Activated T-helper 2 cell treated with anti-CD3 and anti-CD28 coated beads, Interferon-gamma antibody, Interleukin-2, Interleukin-4, amounts not matched to agents 10 μg/mL and 5 μg/mL and 100 μg/mL, durations not matched to agents 14 hours and 24 hours and 36 hours (primary cell): ENCODE measurements at places on chromosomes 6 and 20. TPM values are rescaled to one million over a fixed set of nuclear protein-coding genes. Genes with fewer than 3 reads are reported as not detected.

DNA sequence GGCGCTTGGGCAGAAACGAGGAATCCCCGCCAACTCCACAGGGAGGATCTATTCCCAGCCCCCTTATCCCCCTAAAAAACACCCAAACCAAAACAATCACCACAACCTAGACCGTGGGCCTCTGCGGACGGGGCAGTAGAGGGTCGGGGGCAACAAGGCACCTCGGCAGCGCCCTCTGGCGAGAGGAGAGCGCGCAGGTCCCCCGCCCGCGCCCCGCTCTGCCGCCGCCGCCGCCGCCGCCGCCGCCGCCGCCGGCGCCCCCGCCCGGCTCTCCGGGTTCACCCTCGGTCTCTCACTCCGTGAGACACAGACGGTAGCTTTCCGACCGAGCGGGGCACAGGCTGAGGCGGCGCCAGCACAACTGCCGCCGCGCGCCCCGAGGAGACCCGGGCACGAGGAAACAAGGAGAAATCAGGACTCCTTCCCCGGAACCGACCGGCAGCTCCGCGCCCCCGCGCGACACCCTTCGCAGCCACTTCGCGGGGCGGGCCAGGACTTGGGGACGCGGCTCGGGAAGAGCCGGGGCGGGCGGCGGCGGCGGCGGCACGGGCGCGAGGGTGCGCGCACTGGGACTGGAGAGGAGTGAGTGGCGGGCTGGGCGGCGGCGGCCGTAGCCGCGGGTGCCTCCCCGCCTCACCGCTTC, at the start of gene SLC35F1:
TSS of gene SLC35F1 (plus strand) at position 307 of the 643 bp plus-strand sequence.
- H3K4me3 ChIP-seq, result peak within 1 kb of the TSS; percentile 58
- no peak within 1 kb of the TSS for H3K27ac ChIP-seq
- peaks cover 58% of the 10 kb centered on the region for H3K27me3 ChIP-seq
- no peaks in the 10 kb centered on the region for H3K36me3 ChIP-seq
- H3K4me1 ChIP-seq, result peaks cover 9% of the 10 kb centered on the region

GRCh38 chr20:2004171-2004570, 10.3 kb upstream of the PDYN start:
- no peak overlapping the region for H3K4me3 ChIP-seq
- no peaks in the 10 kb centered on the region for H3K27me3 ChIP-seq

DNA sequence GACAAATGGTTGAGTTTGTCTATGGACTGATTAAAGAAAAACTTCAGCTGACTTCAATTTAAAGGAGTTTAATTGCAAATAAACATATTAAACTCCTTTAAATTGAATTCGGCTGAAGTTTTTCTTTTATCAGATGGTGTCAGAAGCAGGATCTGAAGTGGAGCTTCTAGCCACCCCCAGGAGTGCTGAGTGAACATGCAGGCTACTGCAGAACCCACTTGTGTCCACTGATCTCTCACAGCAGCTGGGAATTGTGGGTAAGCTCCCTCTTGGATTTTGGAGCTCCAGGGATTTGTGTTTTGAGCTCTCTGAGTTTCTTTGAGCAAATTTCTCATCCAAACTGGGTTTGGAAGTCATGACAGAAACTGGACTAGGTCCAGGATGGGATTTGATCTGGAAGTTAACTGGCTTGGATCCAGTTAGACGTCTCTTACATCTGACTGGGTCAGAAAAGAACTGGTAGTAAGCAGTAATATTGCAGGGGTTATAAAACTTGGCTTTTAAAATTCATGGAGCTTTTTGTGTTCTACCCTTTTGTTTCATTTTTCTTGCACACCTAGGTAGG, 95.8 kb upstream of the UST start:
- H3K27me3 ChIP-seq, result peaks cover 1% of the 10 kb centered on the region
- no peaks in the 10 kb centered on the region for H3K4me1 ChIP-seq
- no peak for DNase-seq
- H3K4me3 ChIP-seq, result no peak overlapping the region
- H3K36me3 ChIP-seq, result no peaks in the 10 kb centered on the region

Gene NR2E1
- total RNA-seq, result not detected in 2 replicates

DNA sequence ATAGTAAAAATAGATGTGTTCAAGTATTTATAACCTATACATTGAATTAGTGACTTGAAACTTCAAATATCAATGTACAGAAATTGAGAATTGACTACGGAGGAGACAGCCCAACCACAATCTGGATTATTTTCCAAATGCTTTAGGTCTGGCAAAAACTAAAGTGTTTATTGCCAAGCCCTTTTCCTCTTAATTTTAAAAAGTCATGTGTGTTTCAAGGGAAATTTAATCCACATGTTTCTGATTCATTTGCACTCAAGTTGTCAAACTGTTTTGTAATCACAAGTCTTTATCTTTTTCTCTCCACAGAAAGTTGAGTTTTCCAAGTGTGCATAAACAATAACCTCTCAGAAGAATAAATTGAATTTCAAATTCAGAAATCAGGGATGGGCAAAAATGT, 350.8 kb upstream of the RSPO3 start:
- no peaks in the 10 kb centered on the region for H3K4me1 ChIP-seq
- H3K4me3 ChIP-seq, result no peak overlapping the region
- no peaks in the 10 kb centered on the region for H3K36me3 ChIP-seq
- H3K27ac ChIP-seq, result no peak overlapping the region
- H3K27me3 ChIP-seq, result no peaks in the 10 kb centered on the region
- DNase-seq, result no peak

- no peak overlapping the region for H3K4me3 ChIP-seq
- peaks cover 5% of the 10 kb centered on the region for H3K4me1 ChIP-seq
- DNase-seq, result no peak
- no peaks in the 10 kb centered on the region for H3K36me3 ChIP-seq
- H3K27me3 ChIP-seq, result peaks cover 31% of the 10 kb centered on the region
- no peak overlapping the region for H3K27ac ChIP-seq
These were observed 5.9 kb upstream of the MRS2 start for GRCh38 chr6:24396824-24397223.

Gene HLA-DOA
- 0.28 and 0.37 TPM in 2 replicates for total RNA-seq

DNA sequence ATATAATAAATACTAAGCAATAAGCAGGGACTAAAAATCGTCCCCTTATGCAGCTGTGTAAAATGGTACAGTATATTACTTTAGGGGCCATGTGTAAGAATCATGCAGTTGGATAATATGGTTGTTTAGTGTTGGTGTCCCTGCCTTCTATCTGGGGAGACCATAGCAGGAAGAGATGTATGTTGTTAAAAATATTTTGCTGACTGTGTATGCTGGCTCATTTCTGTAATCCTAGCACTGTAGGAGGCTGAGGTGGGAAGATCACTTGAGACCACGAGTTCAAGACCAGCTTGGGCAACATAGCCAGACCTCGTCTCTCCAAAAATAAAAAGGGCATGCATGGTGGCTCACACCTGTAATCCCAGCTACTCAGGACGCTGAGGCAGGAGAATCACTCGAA, 5.6 kb downstream of the PANK2 start:
- H3K4me3 ChIP-seq, result peak overlapping the region; percentile 17
- DNase-seq, result no peak
- no peaks in the 10 kb centered on the region for H3K27me3 ChIP-seq
- H3K4me1 ChIP-seq, result peaks cover 48% of the 10 kb centered on the region

DNA sequence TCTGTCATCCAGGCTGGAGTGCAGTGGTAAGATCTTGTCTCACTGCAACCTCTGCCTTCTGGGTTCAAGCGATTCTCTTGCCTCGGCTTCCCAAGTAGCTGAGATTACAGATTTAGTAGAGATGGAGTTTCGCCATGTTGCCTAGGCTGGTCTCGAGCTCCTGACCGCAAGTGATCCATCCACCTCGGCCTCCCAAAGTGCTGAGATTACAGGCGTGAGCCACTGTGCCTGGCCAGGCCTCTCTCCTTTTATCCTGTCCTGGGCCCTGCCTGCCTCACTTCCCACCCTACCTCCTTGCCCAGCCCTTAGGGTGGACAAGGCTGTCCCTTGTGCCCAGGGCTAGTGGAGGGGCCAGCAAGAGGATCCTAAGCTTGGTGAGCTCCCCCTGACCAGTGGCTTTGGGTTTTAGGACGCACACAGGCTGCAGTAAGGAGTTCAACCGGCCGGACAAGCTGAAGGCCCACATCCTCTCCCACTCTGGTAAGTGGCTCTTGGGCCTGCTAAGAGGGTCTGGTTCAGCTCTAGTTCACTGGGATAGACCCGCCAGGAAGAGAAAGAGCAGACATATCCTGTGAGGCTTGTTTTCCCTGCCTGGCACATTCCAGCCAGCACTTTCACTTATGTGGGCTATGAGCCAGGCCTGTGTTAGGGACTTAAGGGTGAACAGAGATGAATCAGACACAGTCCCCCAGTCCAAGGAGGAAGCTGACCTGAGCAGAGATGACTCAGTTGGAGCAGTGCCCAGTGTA, 21.9 kb upstream of the CHMP4B start:
- H3K4me3 ChIP-seq, result no peak overlapping the region
- no peaks in the 10 kb centered on the region for H3K36me3 ChIP-seq
- no peak overlapping the region for H3K27ac ChIP-seq
- DNase-seq, result no peak

Gene CLPSL1
- not detected in 2 replicates for total RNA-seq

Gene CPNE5
- total RNA-seq, result 2.0 and 2.1 TPM in 2 replicates

- peaks cover 16% of the 10 kb centered on the region for H3K27me3 ChIP-seq
- H3K4me1 ChIP-seq, result no peaks in the 10 kb centered on the region
These were observed 158.6 kb upstream of the MLN start for GRCh38 chr6:33962246-33963027.

DNA sequence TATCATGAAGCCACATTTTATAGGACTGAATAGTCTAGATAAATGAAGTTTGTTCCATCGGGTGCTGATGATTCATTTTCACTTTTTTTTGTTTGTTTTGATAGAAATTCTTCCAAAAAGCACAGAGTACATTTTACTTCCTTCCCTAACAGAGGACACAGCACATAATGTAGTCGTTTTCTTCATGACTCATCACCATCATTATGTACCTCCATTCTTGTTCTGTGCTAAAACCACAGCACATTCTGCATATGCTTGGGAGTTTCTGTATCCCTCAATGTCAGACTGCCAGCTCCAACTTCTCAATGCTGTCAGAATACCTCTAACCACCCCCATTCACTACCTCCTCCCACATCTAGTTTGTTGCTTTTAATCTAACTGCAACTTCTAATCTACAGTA, 1004.9 kb upstream of the ADGRB3 start:
- no peak for DNase-seq
- H3K27me3 ChIP-seq, result no peaks in the 10 kb centered on the region
- H3K4me1 ChIP-seq, result no peaks in the 10 kb centered on the region
- H3K27ac ChIP-seq, result no peak overlapping the region
- H3K4me3 ChIP-seq, result no peak overlapping the region

Gene TOX2
- 2.4 and 3.0 TPM in 2 replicates for total RNA-seq

Gene NCOA6
- 29.1 and 30.9 TPM in 2 replicates for total RNA-seq

- no peaks in the 10 kb centered on the region for H3K4me1 ChIP-seq
- no peaks in the 10 kb centered on the region for H3K27me3 ChIP-seq
- no peak overlapping the region for H3K27ac ChIP-seq
- no peak overlapping the region for H3K4me3 ChIP-seq
- DNase-seq, result no peak
These were observed 91.9 kb downstream of the PLCB4 start for GRCh38 chr20:9160757-9161156.

DNA sequence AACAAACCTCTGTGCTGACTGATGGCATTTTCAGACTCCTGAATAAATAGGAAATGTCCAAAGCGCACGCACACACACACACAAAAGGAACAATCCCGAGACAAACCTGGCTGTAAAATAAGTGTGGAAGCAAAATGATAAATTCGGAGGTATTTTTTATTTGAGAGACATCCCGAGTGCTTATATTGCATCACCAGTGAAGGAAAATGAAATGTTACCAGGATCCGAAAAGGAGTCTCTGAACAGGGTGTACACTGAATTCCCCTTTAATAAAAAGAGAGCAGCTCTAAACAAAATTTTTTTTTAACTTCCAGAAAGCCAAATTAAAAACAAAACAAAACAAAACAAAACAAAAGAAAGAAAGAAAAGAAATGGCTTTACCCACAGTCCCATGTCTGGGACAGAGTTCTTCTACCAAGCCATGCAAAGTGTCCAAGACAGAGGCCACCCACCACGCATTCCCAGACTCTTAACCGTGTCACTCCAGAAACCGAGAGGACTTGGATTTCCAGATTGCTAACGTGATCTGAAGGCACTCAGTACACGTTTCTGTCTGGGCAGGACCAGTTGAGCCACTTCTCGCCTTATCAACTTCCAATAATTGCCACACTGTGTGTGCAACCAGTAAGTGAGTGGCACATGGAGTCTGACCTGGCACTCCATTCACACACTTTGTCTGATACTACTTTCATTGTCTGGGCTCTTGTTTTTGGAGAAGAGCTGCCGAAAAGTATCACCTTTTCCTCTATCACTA, 817 bp downstream of the ME1 start:
- no peak overlapping the region for H3K4me3 ChIP-seq
- H3K27me3 ChIP-seq, result peaks cover 14% of the 10 kb centered on the region
- H3K4me1 ChIP-seq, result peaks cover 2% of the 10 kb centered on the region
- H3K36me3 ChIP-seq, result no peaks in the 10 kb centered on the region
- no peak overlapping the region for H3K27ac ChIP-seq
- no peak for DNase-seq

- peaks cover 25% of the 10 kb centered on the region for H3K27me3 ChIP-seq
- H3K4me3 ChIP-seq, result no peak overlapping the region
- no peaks in the 10 kb centered on the region for H3K36me3 ChIP-seq
- peaks cover 2% of the 10 kb centered on the region for H3K4me1 ChIP-seq
- DNase-seq, result no peak
These were observed 44.7 kb upstream of the MLN start for GRCh38 chr6:33848484-33848883.

DNA sequence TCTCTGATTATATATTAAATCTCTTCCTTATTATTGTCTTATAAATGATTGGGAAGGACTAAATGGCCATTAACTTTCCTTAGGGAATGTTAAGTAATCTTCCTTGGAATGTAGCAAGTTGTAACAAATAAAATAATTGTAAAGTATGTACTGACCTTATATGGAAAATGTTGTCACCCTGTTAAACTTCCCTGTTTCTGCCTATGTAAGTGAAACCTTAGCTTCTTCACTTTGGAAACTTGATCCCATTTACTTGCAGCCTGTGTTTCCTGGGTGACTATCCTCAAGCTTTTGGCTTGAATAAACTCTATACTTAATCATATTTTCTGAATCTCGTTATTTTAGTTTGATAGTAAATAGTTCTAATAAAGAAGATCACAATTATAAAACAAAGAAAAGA, 519.5 kb upstream of the PTCHD4 start:
- no peaks in the 10 kb centered on the region for H3K27me3 ChIP-seq
- H3K36me3 ChIP-seq, result no peaks in the 10 kb centered on the region
- no peak overlapping the region for H3K27ac ChIP-seq
- H3K4me3 ChIP-seq, result no peak overlapping the region

DNA sequence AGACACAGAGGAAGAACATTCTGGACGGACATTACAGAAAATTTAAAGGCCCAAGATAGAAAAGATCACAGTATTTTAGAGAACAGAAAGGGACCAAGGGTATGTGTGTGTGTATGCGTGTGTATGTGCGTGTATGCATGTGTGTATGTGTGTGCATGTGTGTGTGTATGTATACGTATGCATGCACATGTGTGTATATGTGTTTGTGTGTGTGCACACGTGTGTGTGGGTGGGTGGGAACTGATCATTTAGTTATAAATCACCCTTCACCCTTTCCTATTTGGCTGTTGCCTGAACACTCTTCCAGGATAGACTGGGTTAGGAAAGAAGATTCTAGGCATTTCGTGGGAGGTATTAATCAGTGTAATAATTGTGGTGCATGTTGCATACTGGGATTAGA, 634.4 kb downstream of the DHX35 start:
- no peak overlapping the region for H3K27ac ChIP-seq
- DNase-seq, result no peak
- no peaks in the 10 kb centered on the region for H3K27me3 ChIP-seq
- H3K4me1 ChIP-seq, result no peaks in the 10 kb centered on the region
- no peak overlapping the region for H3K4me3 ChIP-seq

Gene SLC25A27
- total RNA-seq, result 0.53 and 1.3 TPM in 2 replicates
